HAP-1 (cell line): ENCODE measurements at places on chromosomes 3 and 15.

DNA sequence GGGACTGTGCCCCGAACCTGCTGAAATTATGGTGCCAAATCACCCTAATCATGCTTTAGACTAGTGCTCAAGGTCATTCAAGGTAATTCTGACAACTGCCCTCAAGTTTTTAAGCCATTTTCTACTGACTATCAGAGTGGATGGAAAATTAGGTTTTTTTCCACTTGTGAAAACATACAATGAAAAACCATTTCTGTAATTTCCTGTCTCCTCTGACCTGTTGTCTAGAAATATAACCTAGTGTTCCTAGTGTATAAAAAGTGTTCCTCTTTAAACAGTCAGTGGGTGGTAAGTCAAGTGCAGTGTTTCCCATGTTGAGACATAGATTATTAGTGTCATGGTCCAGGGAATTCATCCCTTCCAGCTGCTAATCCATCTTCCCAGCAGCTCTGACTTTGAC is 232.8 kb upstream of the UMPS start:
- DNase-seq, result no peak

DNA sequence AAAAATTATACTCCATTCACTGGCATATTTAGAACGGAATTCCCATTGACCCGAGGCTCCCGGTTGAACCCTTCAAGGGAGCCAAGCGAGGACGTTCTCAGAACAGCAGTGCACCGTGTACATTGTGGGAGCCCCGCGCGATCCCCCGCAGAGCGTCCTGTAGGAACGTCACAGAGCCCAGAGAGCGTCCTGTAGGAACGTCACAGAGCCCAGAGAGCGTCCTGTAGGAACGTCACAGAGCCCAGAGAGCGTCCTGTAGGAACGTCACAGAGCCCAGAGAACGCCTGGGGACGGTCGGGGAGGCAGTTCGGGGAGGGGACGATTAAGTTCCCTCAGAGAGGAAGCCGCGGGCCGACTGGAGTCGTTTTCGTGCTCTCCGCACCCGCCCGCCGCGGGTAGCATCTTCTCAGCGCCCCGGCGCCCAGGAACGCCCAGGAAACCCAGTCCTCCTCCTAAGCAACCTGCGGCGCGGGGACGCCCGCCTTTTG is 506 bp upstream of the ATP1B3 start:
- DNase-seq, result peak; percentile 77

- DNase-seq, result no peak
Observed at GRCh38 chr3:40920041-40920440, 279.3 kb upstream of the CTNNB1 start.

- DNase-seq, result peak; percentile 28
Observed at GRCh38 chr3:121995161-121996137, 26.6 kb downstream of the ILDR1 start.

DNA sequence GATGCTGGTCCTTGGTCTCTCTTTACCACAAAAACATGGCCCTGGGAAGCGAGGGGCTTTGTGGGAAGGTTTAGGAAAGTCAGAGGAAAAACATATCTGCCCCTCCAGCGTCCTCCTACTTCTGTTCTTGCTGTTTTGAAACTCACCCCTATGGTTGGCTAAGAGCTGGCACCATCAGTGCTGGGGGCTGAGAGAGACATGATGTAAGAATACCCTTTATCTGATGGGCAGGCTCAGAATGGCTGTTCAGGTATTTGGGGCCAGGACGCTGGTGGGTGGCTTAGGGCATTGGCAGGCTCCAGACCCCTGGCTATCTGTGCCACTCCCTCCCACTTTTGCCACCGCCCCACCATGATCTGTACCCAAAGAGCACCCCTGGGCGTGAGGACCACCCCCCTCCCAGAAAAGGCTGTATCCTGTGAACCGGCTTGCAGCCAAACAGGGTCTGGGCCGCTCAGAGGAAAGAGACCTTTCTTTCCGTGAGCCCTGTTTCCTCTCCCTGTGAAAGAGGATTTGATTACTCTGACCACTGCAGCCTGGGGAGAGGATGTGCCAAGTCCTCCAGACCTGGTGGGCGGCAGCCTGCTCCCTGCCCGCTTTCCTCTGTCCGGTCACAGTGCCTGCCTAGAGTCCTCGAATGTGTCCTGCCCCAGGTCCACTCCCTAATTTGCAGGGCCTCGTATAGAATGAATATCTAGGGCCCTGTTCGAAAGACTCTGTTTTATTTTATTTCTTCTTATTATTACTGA is 61.3 kb upstream of the SLC6A6 start:
- DNase-seq, result no peak

DNA sequence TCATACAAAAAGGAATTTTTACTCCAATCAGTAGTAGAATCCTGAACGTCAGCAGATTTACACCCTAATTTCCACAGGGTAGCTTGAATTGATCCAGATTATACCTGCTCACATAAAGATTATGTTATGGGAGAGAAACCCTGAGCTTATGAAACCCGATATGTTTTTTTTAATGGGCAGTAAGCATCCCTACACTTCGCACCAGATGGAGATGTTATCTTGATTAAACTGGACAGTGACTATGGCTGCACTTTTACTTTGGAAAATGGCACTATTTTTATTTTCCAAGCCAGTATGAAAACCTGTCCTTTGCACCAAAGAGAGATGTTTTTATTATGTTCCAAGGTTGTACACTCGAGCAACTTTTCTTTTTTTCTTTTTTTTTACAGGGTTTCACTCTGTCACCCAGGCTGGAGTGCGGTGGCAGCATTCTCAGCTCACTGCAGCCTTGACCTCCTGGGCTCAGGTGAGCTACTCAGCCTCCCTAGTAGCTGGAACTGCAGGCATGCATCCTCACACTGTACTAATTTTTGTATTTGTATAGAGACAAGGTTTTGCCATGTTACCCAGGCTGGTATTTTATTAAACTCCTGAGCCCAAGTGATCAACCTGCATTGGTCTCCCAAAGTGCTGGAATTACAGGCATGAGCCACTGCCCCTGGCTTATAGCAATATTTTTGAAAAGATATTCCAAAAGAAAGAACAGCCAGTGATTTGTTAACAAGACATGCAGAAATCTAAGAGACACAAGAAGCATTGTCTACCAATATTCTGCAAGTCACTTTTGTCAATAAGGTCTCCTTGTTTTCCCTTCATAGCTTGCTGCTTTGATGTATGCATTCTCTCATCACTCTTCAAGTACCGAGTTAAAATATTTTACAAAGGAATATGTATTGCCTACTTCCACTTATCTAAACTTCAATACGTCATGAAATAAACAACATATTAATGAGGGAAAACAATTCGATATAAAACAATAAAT is 1412.6 kb downstream of the ZPLD1 start:
- DNase-seq, result no peak

DNA sequence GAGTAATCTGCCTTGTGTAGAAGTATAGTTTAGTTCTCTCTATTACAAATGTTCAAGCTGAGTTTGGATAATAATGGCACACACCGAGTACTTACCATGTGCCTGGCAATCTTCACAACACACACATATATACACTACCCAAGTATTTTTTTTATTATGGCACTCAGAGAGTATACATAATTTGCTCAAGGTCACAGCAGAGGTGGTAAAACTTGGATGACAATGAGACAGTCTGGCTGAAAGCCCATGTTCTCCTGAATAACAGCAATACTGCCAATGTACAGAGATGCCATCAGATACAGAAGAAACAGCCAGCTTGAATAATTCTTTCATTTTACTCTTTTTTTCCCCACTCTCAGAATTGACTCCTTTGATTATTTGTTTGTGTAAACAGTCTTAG is 460.0 kb downstream of the CNTN6 start:
- DNase-seq, result no peak

DNA sequence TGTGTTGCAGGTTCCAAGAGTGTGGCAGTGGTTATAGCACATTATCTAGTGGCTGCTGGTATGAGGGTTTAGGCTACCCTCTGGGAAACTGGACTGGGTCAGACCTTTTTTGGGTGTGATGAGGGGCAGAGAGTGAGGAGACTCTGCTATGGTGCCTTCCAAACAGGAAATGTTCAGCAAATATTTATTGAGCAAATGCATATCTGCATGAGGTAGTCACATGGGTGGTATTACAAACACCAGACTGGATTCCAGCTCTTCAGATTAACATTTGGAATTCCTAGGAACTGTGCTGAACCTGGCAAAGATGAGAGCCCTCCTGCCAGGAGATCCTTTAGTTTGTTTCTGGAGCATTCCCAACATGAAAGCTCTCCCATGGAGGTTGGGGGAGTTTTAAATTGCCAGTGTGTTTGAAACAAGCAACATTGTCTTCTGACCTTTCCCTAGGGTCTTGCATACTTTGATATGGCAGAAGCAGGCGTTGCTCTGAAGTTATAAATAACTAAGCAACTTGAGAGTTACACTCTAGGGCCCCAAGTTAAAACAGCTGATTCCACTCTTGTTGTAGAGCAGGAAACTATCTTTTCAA is 341.2 kb upstream of the C2CD4B start:
- DNase-seq, result no peak

DNA sequence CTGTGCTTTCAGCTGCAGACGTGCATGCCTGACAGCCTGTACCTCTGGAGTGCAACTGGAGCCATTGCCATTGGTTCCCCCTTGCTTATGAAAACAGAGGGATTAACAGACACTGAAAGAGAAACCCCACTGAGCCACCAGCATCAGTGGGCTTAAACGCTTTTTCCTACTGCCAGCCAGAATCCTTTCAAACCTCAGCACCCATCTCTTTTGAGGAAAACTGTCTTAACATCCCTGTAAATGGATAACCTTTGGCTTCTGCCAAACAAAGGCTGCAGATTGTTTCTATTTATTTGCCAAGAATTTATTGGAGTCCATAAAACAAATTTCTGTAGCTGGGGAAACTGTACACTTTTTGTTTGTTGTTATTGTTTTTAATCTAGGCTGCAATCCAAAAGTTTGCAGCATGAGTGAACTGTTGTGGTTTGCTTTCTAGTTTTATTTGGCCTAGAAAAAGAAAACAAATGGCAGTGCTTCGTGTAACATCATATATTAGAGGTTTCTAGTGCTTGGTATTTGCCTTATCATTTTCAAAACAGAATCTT is 369.2 kb upstream of the IL12A start:
- peak; percentile 65 for DNase-seq

DNA sequence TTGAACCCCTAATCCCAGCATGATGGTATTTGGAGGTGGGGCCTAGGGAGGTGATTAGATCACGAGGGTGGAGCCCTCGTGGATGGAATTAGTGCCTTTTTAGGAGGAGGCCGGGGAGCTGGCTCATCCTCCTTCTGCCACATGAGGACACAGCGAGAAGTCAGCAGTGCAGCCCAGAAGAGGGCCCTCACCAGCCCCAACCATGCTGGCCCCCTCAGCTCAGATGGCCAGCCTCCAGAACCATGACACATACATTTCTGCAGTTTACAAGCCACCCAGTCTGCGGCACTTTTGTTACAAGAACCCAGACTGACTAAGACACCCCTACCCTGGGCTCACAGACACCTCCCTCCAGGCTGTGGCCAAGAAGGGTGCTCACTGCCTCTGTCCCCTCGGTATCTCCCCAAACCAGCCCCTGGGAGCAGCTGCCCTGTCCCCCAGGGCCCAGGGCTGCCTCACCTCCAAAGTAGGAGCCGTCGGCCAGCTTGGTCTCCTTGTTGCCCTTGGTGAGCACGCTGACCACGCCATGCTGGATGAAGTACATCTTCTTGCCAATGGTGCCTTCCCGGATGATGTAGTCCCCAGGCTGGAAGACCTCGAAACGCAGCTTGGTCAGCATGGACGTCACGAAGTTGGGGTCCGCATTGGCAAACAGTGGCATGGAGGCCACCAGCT is 44.1 kb downstream of the HCN4 start:
- DNase-seq, result no peak

GRCh38 chr15:80611543-80612080 is 83.5 kb upstream of the ABHD17C start:
- DNase-seq, result no peak

DNA sequence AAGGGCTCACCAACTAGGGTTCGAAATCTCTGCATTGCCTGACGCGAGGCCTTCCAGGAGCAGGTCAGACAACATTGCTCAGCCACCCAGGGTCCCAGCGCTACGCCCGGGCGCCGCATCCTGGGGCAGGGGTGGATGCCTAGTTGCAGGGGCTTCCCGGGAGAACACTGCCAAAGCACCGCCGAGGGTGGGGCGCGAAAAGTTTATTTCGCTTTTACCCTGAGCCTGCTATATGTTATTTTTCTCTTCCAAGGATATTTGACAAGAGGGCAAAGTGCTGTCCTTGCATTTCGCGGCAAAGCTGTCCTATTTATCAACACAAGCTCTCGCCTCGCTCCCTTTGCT is 549 bp upstream of the SOX14 start:
- no peak for DNase-seq

- no peak for DNase-seq
Observed at GRCh38 chr3:175155172-175155571, 296.0 kb downstream of the NAALADL2 start.

GRCh38 chr15:87877114-87877810 is 379.3 kb downstream of the NTRK3 start:
- no peak for DNase-seq

- no peak for DNase-seq
Observed at GRCh38 chr15:25545017-25545416, 106.2 kb upstream of the UBE3A start.

- DNase-seq, result no peak
Observed at GRCh38 chr3:143307613-143308183, 188.1 kb downstream of the CHST2 start.

DNA sequence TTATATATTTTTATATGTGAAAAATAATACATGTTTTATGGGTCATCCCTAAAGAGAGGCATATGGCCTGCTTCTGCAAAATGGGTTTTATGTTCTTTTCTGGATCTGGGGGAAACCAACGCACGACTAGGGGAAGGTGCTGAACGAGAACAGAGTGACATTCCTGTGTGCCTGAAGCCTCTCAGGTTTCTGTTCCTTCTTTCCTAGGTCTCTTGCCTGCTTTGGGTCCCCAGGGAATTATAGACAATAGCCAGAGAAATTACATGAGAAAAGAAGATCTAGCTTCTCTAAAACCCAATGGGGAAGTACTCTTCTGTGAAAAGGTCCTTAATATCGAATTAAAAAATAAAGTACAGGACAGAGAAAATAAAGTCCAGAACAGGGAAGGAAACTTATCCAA is 66.5 kb downstream of the IGSF11 start:
- peak; percentile 43 for DNase-seq

- DNase-seq, result peak; percentile 80
Observed at GRCh38 chr3:101561630-101562328, at the start of gene TRMT10C. Gene TRMT10C, plus strand, starts transcription at chr3:101561868. Its CDS starts 2,914 bp downstream, at chr3:101564782.

DNA sequence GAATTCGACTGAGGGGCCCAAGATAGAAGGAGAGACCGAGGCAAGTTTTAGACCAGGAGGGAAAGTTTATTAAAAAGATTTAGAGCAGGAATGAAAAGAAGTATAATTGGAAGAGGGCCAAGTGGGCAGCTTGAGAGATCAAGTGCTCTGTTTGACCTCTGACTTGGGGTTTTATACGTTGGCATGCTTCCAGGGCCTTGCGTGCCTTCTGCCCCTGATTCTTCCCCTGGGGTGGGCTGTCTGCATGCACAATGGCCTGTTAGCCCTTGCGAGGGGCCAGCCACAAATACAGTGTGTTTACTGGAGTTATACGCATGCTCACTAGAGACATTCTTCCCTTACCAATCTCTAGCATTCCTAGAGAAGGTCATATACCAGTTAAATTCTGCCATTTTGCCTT is 70.7 kb upstream of the LARS2 start:
- no peak for DNase-seq

GRCh38 chr3:190260301-190260700 is 61.9 kb downstream of the CLDN1 start:
- DNase-seq, result no peak
